ENCODE measurements at places on chromosomes 7 and 10.

- DNase-seq: no peak
Measured at GRCh38 chr10:75444781-75445386, 13.5 kb downstream of the LRMDA start.

DNA sequence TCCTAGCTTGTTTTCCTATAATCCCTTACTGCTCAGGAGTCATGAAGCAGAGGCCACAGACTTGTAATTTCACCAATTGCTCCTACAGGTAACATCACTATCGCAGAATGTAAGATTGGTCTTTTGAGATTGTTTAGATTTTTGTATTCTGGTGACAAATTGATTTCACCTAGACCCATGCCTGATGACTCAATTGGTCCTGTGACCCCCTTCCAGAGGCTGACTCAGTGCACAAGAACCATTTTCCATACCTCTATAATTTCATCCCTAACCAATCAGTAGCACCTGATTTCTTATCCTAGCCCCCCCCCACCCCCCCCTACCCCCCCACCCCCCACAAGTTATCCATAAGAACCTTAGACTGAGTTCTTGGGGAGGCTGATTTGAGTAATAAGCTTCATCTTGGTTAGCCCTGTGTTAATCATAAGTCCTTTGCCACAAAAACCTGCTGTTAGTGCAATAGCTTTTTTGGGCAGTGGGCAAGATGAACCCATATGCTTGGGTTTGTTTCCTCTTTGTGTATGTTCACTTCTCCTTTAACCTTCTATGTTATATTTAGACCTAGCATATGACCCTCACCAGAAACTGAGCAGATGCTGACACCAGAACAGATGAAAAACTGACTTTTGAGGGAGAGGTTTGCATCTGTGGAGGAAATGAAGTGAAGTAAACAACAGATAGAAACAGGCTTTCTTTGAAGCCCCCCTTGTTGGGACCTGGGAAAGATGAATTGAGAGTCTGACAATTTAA is 187.1 kb downstream of the KIF20B start:
- DNase-seq: peak; percentile 74

DNA sequence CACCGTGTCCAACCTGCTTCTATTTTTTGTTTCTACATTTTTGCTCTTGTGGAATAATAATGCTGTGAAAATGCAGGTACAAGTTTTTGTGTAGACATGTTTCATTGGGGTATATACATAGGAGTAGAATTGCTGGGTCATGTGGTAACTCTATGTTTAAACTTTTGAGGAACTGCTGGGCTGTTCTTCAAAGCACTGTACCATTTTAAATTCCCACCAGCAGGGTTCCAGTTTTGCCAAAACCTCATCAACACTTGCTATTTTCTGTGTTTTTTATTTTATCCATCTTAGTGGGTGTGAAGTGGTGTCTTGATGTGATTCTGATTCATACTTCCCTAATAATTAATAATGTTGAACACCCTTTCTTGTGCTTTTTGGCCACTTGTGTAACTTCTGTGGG is 138.6 kb downstream of the RGS10 start:
- DNase-seq: peak; percentile 11

DNA sequence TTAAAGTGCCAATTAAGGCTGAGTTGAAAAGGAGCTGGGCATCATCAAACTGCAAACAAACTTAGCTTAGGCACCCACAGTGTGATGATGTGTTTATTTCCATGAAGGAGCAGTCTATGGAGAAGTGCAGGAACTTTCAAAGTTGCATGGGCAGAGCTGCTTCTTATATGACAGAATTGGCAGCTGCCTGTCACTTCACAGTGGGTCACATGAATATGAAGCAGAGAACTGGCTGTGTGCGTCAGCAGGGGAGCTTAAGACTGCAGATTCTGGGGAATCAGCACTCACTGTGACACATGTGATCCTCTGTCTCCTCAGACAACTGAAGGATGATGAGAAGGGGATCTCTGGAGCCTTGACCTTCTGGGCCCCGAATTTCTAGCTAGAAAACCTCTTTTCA is 36.6 kb downstream of the RBM28 start:
- DNase-seq: peak; percentile 53

DNA sequence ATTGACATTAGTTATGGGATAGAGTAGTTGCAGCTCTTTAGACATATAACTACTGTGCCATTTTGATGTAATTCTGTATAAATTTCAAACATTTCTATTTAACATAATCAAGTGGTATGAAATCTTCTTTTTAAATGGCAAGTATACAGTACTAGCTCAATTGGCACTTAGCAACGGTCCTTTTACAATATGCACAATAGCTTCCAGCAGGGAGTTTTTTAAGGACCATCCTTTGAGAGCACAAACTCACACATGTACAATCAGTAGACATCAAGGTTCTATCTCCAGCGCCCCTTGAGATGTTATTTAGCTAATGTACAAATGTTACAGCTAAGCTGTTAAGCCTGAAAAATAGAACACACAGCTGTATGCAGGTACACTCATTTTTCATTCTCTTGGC is 480.7 kb downstream of the TFEC start:
- DNase-seq: no peak

- DNase-seq: peak; percentile 66
Measured at GRCh38 chr10:106958589-106959361, 205.7 kb downstream of the SORCS1 start.

DNA sequence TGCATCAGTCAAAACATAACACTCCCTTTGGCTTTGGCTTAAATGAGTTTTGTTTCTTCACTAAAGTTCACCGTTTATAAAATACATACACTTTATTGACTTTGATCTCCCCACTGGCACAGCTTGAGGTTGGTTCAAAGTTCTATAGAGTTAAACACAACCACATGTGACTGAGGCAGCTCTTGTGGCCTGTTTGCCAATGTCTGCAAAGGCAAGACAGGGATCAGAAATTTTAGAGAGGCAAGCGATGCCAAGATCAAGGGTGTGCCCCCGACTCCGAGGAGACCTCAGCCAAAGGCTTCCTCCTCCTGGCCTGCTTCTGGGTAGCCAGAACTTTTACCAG is 129.8 kb upstream of the JCAD start:
- no peak for DNase-seq

DNA sequence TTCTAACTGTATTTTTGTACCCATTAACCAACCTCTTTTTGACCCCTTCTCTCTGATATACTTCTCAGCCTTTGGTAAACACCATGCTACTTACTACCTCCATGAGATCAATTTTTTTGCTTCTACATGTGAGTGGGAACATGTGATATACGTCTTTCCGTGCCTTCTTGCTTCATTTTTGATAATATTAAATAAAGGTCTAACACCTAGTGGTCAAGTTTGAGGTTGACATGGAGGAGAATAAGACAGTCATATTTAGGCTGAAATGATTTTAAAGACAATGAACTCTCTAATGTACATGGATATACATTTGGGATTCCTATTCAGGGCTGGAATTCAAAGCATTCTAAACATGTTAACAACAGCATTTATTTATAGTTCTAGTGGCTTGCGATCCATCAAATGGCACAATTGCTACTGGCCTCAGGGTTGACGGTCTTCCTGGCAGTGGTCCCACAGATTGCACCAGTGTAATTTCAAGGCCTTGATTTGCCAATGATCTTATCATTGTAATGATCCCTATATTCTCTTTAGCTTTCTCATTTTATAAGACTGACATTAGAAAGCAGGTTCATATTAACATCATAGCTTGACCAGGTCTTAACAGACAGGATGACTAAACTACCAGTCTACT is 315.9 kb upstream of the ETV1 start:
- no peak for DNase-seq

DNA sequence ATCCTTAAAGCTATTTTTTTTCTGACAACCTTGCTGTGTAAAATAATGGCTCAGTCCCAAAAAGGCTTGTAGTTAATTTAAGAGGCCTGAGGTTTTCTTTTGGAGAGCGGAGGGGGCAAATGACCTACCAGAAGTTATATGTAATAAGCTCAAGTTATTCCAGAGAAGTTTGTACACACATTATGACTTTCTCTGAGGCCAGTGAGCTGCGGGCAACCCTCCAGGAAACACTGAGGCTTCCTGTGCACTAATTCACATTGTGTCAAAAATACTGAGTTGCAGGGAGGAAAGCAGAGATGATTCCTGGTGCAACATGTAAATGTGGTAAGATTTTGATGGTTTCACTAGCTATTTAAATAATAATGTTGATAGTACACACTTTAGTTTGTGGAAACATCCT is 188.6 kb downstream of the DIP2C start:
- no peak for DNase-seq

- DNase-seq: no peak
Measured at GRCh38 chr10:46084321-46085165, 38.5 kb upstream of the MSMB start.

DNA sequence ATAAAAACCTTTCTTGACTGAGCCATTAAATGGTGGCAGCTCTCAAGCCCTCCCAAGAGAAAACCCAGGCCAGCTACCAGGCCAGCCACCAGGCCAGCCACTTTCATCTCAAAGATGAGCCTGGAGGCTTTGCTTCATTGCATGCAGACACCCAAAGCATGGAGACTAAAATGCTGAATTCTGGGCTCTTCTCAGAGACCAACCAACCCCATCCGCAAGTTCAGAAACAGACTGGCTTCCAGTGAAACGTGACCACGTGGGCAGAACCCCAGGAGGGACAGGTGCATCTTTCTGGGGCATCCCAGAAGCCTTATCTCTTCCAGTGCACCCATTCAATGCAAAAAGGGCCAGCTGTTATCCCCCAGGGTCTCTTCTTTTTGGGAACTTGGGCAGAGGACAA is 20.9 kb downstream of the CHST15 start:
- no peak for DNase-seq

DNA sequence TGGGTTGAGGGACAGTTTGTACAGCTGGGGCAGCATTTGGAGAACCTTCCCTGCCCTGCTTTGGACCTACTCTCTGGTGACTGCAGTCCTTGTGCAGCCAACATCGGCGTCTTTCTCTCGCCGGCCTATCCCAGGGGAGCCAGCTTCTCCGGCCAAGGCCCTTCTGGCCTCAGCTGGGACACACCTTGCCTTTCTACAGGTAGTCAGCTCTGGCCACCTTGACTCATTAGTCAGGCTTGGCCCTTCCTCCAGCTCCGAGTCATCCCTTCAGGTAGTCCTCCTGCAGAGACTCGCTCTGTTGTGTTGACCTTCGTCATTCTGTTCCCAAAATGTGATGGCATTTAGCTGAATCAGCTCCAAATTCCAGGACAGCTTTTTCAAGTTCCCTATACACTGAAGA is 145.0 kb upstream of the CHST15 start:
- DNase-seq: no peak

DNA sequence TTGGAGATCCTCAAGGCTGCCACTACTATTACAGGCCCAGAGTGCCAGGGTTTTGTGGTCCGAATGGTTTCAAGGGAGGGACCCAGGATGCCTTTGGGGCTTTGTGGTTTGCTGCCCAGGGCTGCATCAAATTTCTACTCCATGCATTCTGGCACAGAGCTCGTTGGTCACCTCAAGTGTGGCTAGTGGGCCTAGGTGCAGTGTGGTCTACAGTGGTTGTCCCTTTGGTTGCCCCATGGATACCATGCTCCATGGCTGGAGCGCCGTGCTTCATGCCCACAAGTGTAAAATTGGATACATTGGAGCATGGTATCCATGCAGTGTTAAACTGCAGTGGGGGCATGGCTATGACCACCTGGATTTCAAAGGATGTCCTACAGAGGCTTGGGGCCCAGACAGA is 5.4 kb upstream of the PRF1 start:
- DNase-seq: no peak

- DNase-seq: no peak
Measured at GRCh38 chr10:31124852-31125251, 93.2 kb upstream of the ZNF438 start.

Measured in suppressor macrophage treated with lipopolysaccharide for 4 hours (primary cell).